ENCODE measurements at places on chromosomes 12 and 14.

GRCh38 chr12:49422114-49422513 lies 54.9 kb downstream of the SPATS2 start:
- no peak for DNase-seq

- DNase-seq, result no peak
These were observed 492.0 kb downstream of the NELL2 start for GRCh38 chr12:44384136-44384535.

DNA sequence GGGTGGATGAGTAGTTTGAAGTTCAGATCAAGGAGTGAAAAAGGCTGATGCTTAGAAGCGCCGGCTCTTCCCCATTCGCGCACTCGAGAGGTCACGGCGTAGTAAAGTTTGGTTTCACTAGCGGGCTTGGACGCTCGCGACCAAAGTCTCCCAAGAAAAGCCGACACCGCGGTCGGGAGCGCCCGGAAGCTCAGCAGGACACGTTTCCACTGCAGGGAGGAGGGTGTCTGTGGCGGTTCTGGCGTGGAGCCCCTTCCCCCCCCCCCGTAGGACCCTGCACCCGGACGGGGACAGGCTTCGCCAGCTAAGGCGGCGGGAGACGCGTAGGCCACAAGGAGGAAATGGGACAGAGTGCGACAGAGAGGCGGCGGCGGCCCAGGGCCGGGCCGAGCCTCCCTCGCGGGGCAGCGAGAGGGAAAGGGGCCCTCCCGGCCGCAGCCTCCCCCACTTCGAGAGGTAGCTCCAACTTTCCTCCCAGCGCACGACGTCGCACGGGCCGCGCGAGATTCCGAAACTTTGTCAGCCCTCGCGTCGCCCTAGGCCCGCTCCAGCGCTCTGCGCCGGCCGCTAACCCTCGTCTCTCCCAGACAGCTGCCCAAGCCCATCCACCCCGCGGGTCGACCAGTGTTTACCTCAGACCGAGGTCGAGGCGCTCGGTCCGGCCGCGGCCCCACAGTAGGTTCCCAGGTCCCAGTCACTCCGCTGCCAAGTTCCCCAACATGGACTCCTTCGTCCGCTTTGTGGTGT lies 480 bp downstream of the SCAF11 start:
- DNase-seq, result no peak

- DNase-seq, result no peak
These were observed 578 bp downstream of the DCAF5 start for GRCh38 chr14:69152181-69152901.

- DNase-seq, result no peak
These were observed 1.7 kb upstream of the NUAK1 start for GRCh38 chr12:106140223-106140986.

DNA sequence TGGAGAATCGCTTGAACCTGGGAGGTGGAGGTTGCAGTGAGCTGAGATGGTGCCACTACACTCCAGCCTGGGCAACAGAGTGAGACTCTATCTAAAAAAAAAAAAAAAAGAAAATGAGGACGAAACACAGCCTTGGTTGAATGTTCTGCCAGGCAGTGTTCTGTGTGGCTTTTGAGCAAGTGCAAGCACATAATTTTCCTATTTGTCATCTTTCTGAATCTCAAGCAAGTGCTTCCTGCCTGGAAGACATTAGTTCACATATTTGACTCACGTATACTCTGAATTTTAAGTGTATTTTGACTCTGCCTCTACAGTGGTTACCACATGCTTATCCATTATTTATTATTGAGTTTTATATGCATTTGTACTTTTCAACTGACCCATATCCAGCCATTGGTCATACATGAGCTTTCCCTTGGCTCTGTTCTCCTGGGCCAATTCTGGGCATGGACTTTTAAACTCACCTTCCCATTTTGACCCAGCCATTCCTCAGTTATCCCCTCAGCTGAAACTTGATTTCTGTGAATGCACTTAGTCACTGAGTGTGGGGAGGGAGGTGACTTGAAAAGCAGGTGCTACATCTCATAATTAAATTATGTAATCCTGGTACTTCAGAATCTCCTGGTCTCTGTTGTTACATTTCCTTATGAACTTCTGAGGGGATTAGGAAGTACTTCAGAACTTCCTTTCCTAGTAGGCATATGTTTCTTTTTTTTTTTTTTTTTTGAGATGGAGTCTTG lies 8.1 kb downstream of the OR10G2 start:
- DNase-seq, result no peak

DNA sequence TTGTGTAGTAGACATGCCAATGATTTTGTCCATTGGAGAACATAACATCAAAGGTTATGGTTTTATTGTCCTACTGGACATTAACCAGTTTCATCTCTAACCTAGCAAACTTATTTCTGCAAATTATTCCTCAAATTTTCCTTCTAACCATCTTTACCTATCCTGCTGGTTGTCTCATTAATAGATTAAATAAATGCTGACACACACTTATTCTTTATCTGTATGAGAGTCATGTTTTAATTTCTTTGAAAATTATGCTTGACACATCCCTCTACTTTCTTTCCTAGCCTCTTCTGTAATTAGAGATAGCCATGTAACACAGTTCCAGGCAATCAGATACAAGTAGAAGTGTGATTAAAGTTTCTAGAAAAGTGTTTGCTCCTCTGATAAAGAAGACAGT lies 98.9 kb downstream of the RPS29 start:
- DNase-seq, result no peak

DNA sequence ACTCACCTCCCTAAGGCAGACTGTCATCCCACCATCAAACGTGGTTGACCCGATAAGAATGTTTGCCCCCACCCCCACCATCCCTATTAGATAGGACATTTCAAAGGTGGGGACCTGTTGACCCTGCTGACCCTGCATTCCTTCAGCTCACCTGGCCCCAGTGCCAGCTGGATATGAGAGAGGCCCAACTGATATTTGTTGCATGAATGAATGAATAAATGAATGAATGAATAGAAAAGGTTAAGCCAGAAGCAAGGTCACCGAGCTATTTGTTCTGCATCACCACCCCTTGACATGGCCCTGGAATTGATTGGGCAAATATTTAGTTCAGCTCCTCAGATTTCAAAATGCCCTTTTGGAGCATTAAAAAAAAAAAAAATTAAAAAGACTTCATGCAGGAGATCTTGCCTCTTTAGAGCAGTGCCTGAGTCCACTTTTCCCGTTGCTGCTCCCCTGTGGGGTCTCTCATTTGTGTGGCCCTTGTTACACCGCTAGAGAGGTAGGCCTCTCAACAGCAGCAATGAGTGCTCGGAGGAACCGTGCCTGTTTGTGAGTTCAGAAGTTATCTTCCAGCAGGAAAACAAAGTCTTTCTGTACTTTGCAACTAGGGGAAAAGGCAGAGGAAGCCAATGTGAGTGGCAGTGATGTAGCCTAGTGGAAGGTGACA lies 8.5 kb upstream of the SERPINA5 start:
- no peak for DNase-seq

DNA sequence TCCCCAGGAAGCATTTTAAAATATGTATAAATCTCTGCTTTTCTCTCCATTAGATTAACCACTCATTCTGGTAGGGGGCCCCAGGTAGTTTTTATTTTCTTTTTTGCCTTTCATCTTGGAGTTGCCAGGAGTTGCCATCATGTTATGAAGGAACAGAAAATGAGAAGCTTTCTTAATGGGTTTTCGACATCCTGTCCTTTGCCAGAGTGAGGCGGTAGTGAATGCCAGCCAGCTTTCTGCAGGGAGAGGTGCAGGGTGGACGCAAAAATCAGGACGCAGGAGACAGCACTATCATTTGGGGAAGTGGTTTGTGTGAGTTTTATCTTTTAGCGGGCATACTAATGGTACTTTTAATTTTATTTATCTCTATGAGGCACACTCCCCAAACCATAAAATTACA lies 1.7 kb downstream of the RASSF8 start:
- no peak for DNase-seq

GRCh38 chr12:121205491-121205890 lies 4.4 kb upstream of the P2RX4 start:
- no peak for DNase-seq

DNA sequence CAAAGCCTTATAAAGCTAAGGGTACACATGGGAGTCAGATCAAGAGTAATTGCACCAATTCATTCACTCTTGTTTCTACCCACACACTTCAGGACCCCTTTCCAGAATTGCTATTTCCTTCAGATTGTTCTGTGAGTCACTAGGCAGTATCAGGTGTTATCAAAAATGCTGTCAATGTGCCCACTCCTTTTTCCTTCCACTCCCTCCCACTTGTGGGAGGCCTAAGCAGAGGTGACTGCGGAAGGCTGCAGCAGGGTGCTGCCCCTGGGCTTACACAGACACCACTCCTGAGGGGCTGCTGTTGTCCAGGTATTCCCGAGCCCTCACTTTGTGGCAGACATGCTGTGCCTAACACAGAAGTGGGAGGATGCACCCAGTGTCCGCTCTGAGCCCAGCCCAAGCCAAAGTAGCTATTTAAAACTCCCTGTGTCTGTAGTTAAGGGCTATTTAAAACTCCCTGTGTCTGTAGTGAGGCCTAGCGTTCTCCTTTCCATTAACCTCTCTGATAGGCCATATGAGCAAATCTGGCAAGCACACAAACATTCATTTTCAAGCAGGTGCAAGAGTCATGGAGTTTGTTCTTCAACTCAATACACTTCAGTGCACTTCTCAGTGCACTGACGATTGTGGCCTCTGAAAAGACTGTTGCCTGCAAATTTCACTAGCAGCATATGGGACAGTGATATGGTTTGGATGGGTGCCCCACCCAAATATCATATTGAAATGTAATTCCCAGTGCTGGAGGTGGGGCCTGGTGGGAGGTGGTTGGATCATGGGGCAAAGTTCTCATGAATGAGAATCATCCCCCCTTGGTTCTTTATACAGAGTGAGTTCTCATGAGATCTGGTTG lies 117.8 kb downstream of the PHLDA1 start:
- DNase-seq, result no peak

GRCh38 chr12:59372956-59373355 lies 222.9 kb upstream of the SLC16A7 start:
- DNase-seq, result no peak

GRCh38 chr12:108701779-108702441 lies 29.4 kb downstream of the CORO1C start:
- DNase-seq, result no peak

DNA sequence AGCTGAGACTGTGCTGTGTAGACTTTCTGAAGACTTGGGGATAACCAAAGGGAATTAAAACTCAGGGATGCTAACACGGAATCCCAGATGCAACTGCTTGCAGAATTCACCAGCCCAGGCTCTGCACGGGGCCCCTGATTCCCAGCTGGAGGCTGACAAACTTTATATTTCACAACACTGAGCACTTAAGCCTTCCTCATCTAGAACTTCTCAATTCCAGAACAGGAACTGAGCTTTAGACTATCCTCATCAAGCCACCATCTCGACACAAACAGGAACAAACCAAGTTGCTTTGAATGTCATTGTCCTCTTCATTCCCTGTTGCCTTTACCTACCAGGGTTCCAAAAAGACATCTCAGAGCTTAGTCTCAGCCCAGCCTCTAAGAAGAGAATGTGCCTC lies 22.2 kb downstream of the CCDC63 start:
- no peak for DNase-seq

DNA sequence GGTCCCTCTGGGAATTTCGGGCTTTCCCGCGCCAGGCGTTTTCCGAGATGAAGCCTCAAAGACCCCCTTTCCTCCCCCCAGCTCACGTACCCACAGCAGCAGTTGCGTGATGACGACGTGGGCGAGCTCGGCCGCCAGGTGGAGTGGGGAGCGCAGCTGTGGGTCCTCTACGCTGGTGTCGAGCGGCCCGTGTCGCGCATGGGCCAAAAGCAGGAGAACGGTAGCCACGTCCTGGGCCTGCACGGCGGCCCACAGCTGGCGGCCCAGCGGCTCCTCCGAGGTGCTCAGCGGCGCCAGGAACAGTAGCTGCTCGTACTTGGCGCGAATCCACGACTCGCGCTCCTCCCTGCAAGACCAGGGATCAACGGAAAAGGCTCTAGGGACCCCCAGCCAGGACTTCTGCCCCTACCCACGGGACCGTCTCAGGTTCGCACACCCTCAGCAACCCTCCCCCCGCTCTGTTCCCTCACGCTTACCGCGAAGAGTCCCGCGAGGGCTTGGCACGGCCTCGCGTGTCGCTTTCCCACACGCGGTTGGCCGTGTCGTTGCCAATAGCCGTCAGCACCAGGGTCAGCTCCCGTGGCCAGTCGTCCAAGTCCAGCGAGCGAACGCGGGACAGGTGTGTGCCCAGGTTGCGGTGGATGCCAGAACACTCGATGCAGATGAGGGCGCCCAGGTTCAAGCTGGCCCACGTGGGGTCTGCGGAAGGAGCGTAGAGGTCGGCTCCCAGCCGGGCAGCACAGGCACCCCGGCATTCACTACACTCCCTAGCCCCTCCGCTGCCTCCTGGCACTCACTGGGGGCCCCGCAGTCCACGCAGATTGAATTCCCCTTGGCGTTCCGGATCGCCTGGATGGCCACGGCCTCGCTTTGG lies 11.4 kb downstream of the AGAP2 start:
- no peak for DNase-seq

- DNase-seq, result no peak
These were observed 251.8 kb upstream of the CCDC196 start for GRCh38 chr14:66234411-66234810.

DNA sequence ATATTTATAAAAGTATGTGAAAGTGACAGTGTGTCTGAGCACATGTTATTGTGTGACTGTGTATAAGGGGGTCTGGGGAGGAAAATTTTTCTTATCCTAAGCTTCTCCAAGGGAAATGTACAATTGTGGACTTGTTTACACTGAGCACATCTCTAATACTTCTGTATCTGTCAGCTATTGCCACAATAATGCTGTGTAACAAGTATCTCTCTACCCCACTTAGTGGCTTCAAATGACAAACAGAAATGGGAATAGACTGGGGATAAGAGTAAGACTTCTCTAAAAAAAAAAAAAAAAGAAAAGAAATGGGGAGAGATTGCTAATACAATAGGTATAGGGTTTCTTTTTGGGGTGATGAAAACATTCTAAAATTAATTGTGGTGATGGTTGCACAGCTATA lies 44.3 kb upstream of the CCDC63 start:
- DNase-seq, result no peak

GRCh38 chr14:92607702-92608429 lies 94.3 kb downstream of the RIN3 start:
- DNase-seq, result no peak

DNA sequence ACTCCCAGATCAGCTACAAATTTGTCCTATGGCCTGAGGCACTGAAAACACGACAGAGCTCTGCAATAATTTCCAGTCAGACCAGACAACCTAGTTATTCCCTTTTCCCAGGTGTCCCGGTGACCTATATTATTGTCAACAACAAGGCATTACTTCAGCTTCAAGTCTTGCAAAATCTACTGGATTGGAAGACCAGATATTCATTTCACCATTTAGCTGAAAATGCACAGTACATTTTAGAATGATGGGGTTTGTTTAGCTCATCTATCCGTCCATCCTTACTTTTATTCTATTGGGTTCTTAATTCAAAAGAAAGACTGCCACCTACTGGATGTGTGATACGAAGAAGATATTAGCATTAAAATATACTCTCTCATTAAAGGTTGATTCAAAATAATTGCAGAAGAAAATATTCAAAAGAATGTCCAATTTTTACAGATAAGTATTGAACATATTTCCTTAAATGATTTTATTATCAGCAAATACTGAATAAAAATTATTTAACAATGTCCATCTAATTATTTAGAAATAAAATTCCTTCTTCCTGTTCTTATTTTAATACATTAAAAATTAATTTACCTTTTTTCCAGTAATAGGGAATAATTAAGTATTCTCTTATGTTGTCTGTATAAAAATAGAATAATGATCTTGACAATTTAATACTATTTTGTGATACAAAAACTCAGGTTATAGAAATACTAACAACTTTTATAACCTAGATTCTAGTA lies 244.9 kb upstream of the LRIG3 start:
- DNase-seq, result no peak

- DNase-seq, result no peak
These were observed 84.8 kb downstream of the PRKCH start for GRCh38 chr14:61406198-61406597.

Measured in NCI-H1048 (cell line).